ENCODE measurements at places on chromosomes 11 and 22. TPM values are rescaled to one million over a fixed set of nuclear protein-coding genes. Genes with fewer than 3 reads are reported as not detected.

DNA sequence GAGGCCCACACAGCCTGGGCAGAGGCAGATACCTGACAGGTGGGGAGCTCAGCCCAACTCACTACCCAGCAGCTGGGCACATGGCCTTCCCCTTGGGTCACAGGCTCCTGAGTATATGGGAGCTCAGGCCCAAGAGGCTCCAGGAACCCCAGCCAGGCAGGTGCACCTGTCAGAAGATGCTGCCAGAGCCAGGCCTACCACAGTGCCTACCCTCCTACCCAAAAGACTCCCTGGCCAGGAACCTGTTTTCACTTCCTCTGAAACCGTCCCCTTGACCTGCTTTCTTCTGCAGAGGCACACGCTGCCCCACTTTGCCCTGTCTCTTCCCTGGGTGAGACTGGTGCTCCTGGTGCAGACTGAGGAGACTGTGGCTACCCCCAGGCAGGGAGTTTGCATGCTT lies 2.9 kb downstream of the CHID1 start:
- DNase-seq: no peak

MIAT gene
- 0.10 TPM for total RNA-seq

DNA sequence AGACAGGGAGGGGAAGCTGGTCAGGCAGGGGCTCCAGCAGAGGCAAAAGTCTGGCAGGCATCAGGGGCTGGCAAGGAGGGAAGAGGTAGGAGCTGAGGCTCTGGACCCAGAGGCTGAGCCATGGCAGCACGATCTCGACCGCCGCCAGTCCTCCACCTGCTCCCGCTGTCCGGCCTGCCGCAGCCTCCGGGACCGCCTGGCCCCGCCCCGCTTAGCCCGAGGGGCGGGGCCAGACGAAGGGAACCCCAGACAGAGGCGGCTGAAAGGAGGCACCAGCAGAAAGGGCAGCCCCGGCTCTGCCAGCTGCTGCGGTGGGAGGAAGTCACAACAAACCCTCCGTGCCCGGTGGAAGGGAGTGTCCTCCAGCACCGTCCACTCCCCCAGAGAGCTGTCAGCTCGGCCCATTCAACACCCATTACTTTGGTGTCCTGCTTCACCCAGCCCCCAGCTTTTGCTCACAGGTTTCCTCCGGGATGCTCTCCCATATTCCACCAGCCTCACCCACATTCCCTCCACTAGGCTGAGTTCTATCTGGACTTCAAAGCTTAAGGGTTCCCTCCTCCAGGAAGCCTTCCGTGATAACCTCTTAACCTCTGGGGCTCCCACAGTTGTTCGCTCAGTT lies at the start of gene MFNG:
Gene MFNG, minus strand, starts transcription at position 161 of the 622 bp plus-strand sequence. CDS start 207 bp downstream, outside the sequence.
- DNase-seq: no peak

DNA sequence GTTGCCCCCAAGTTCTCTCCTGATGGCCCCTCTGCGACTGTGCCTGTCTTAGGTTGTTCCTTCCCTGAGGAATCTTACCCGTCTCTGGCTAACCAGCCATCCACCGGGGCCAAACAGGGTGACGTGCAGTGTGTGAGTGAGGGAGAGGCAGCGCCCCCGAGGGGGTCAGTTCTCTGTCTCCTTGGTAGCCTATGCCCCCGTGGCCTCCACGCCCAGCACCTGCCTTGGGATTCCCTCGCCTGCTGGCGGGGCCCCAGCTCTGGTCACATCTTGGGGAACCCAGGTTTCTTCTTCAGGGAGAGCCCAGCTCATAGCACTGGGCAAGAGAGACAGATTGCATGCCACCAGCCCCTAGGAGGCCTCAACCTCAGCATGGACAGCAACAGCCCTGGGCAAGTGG lies 5.8 kb downstream of the NXF1 start:
- DNase-seq: no peak

DNA sequence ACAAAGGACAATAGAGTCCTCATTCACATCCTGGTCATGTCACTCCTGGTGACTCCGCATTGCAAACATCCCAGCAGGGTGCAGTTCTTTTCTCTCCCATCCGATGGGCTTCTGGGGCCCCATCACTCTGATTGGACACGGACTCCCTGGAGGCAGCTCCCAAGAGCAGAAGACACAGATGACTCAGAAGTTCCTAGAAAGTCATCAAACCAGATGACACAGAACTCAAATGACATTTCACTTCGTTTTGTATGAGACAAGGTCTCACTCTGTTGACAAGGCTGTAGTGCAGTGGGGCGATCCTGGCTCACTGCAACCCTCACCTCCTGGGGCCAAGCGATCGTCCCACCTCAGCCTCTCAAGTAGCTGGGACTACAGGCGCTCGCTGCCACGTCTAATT lies 33.2 kb downstream of the ZNF195 start:
- no peak for DNase-seq

DNA sequence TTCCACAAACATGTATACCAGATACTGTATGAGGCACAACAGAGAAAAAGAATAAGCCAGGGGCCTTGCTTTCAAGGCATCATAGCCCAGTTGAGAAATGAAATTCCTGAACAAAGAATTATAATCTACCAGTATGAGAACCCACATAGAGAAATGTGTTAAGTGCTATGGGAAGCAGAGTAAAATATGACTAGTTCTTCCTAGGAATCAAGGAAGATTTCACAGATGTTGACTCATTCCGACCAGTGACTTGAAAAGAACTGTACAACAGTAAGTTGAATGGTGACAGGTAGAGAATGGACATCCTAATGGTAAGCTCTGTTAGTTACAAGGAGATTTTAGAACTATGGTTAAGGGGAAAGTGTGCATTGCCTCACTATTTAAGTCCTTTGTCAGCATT lies 102.6 kb downstream of the TRIM44 start:
- DNase-seq: no peak

DNA sequence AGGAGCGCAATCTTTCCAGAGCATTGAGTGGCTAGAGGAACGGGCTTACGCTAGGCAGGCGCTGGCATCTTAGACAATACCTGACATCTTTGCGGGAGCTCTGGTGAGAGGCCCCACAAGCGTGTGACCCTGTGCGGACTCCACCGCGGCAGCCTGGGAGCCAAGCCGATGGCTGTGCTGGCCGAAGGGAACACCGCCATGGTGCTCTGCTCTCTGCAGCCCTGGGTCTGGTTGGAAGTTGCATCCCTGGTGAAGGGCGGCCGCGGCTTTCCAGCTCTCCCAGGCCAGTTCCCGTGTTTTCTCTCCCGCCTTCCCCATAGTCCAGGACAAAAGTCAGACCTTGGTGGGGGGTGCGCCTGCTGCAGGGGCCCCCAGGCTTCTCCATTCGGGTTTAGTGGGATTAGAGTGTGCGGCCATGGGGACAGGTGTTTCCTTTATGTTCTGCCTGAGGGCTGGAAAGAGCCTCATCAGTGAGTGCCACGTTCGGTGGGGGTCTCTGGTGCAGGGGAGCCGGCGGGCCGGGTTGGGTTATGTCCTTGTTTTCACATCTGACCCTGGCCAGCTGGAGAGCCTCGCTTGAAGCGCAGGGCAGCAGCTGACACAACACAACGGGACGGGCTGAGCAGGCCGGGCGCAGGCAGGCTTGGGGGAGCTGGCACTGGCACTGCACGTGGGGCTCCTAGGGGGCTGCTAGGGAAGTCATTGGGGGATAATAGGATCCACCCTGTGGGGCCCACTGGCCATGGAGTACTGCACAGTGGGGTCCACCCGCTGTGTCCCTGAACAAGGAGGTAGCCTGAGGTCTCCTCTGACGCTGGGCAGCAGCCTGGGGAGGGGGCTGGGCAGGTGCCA lies 94.8 kb downstream of the KCNQ1 start:
- no peak for DNase-seq

SLC25A18 gene
- not detected for total RNA-seq

DUSP8 gene
- total RNA-seq: 8.9 TPM

PGA5 gene
- total RNA-seq: not detected

DNA sequence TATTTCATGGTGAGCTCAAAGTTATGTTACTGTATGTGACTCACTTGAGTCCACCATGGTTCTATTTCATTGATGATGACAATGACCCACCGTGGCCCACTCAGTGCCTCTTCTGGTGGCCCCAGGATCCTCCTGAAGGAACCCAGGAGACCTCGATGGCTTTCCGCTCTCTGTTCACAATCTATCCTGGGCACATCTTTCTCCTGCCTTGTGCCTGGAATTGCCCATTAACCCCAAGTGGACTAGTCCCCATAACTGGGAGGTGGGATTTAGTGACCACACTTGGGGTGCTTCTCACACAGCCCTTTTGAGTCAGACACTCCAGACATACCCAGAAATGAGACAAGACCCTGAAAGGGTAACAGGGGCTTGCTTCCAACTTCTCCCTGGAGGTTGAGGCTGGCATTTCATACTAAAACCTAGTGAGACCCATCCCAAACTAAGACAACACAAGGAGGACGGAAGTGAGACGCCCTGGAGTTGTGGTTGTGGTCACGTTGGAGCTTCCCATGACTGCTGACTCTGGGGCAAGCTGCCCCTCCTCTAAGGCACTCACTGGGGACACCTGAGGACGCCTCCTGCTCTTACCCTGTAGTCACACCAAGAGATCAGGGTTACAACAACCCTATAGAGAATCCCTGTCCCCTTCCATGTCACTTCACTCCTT lies 22.1 kb downstream of the IGLL5 start:
- DNase-seq: no peak

DNA sequence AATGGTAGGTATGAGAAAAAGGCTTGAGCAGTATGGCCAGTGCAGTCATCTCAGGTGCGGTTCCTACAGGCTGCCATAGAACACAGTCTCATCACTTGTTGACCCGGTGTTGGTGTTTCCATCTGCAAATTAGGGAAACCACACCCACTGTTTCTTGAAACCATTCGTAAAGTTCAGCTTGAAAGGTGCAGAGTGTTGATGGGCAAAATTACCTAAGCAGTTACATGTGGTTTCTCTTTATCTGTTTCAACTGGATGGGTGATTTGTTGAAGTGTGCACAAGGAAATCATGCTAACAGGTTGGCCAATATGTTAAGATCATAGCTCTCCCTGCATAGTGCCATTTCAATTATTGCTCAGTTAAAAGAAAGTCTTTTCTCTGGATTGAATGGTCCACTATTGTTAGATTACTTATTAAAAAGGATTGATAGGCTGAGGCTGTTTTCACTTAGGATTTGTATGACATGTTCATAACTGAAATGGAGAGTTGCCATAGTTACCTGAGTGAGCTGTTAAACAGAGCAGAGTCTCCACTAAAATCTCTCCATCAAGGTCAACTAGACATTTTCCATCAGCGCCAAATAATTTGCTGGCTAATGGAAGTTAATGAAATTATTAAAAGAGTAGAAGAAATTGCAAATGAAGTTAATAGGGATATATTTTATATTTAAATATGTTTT lies 203.1 kb upstream of the MTMR2 start:
- DNase-seq: no peak

DNA sequence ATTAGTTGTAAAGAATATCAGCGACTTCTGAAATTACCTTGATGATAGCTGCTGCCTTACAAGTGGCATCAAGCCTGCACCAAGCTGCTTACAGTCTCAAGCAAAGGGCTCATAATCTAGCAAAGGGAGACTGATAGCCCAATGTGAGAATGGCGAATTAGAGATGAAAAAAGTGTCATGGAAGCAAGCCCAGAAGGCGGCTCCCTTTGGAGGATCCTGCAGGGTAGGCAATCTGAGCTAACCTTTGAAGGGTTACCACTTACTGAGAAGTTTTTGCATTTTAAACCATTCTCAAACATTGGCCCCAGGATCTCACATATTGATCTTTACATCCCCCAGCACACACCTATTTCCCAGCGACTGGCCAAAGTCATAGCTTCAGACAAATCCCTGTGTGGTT lies 18.5 kb downstream of the GAB2 start:
- no peak for DNase-seq

DNA sequence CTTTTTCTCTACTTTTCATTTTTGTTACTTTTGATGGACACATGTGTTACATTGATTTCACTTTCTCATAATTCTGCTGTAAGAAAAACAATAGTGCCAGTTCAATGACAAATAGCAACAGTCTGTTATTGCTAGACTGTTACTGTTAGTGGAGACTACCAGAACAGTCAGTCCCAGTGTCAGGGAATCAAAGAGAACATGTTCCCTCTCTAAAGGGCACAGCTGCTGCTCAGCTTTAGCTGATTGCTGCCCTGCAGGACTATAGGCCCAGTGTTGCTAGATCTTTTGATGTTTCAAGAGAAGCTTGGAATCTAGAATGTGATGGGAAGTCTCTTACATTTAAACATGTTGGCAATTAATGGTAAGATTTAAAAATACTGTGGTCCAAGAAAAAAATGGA lies 3.4 kb downstream of the BIRC3 start:
- DNase-seq: no peak

DNA sequence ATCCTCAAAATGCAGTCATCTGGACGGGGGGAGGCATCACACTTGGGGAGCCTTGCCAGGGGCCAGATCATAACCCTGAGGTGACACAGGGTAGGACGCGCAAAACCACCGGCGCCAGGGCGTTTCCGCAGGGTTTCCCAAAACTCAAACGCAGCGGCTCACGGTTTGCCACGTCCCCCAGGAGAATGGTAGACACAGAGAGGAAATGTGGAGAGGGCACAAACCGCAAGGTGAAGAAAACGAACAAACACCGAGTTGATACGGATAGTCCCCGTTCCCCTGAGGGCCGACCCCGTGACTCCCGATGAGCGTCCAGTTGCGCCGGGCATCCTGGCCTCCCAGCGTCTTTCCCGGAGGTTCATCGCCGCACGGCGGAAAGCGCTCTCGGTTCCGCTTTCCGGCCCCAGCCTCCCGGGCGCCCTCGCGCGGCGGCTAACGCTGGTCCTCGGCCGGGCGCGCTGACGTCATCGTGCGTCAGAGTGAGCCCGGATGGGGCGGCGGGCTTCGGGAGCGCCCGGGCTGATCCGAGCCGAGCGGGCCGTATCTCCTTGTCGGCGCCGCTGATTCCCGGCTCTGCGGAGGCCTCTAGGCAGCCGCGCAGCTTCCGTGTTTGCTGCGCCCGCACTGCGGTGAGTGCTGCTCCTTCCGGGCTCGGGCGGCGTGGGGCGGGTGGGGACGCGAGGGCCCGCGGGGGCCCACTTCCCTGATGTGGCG lies at the start of gene BIRC2:
Gene BIRC2, plus strand, starts transcription at position 467 of the 714 bp plus-strand sequence. CDS start 2,641 bp downstream, outside the sequence.
- DNase-seq: no peak
